ENCODE measurements at places on chromosomes 2 and 18. TPM values are rescaled to one million over a fixed set of nuclear protein-coding genes. Genes with fewer than 3 reads are reported as not detected.

- DNase-seq, result no peak
Observed at GRCh38 chr2:239690651-239691631, 290.1 kb upstream of the HDAC4 start.

The SERPINB4 gene
- not detected for total RNA-seq

The LCT gene
- total RNA-seq, result not detected

The NT5DC4 gene
- not detected for total RNA-seq

GRCh38 chr2:152555048-152555447, 162.2 kb downstream of the PRPF40A start:
- DNase-seq, result no peak

- no peak for DNase-seq
Observed at GRCh38 chr2:239318151-239318611, 82.6 kb downstream of the HDAC4 start.

GRCh38 chr18:857986-858385, 45.9 kb upstream of the YES1 start:
- no peak for DNase-seq

DNA sequence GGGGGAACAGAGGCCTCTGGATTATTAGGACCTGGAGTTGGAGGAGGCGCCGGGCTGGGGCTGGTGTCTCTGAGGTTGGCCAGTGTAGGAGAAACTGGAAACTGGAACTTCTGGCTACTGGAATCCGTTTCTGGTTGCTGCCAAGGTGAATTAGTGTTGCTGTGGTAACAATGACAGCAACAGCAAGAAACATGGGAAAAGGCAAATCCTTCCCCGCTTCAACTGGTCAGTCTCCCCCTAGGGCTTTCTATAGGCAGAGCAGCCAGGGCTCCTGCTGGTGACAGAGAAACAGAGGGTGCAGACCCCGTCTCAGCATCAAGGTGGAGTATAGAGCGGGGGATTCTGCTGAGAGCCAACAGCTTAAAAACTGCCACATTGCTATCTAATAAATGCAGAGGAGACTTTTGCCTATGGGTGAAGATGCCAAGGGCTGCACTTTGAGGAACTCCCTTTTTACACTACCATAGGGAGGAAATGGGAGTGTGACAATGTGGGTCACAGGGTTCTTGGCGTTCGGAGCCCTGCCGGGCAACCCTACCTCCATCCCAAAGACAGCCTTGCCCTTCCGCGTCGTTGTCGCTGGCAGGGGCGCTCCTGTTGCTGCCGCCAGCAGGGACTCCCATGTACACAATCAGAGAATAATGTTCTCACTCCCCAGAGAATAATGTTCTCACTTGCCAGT, 81.4 kb upstream of the CABLES1 start:
- DNase-seq, result no peak

DNA sequence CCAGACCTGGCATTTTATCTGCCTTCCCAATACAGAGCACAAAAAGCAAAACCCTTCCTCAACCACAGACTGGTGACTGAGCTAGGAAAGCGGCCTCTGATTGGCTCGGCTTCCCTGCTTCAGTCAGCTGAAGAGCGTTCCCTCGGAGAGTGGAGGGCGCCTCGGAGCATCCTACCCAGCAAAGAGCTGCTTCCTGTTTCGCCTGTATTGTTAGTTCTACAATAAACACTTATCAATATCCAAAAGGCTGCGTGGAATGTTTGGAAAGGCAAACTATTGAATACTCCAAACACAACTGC, 125.0 kb downstream of the CACNB4 start:
- DNase-seq, result no peak

Measured in pancreas (tissue), 10 donors.